ENCODE measurements at places on chromosomes 4 and X. TPM values are rescaled to one million over a fixed set of nuclear protein-coding genes. Genes with fewer than 3 reads are reported as not detected.

- no peaks in the 10 kb centered on the region for H3K36me3 ChIP-seq
- no peak overlapping the region for H3K4me3 ChIP-seq
- H3K4me1 ChIP-seq = no peaks in the 10 kb centered on the region
- DNase-seq = no peak
- no peaks in the 10 kb centered on the region for H3K27me3 ChIP-seq
Observed at GRCh38 chrX:129111081-129111798, 412.1 kb downstream of the SMARCA1 start.

DNA sequence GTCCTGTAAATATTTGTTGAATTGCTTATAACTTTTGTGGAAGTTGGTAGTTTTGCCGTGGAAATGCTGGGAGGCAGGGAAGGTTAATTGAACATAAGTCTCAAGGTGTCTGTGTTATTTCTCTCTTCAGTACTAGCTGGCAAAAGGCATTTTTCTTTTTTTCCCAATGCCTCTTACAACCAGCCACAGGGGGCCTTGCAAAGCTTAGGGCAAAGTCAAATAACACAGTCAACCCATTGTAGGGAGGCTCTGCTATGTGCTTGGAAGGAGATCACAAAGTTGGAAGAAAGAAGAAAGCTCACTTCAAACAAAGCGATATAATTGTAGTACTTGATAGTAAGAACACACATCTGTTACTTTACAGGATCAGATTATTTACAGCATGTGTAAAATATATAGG, 802.6 kb downstream of the PDHA2 start:
- peak; percentile 41 for DNase-seq
- H3K27me3 ChIP-seq = no peaks in the 10 kb centered on the region
- H3K36me3 ChIP-seq = no peaks in the 10 kb centered on the region

GRCh38 chrX:131225078-131225477, 64.0 kb downstream of the IGSF1 start:
- H3K4me1 ChIP-seq = no peaks in the 10 kb centered on the region
- H3K36me3 ChIP-seq = no peaks in the 10 kb centered on the region
- no peak overlapping the region for H3K4me3 ChIP-seq
- no peak overlapping the region for H3K27ac ChIP-seq
- H3K27me3 ChIP-seq = peaks cover 39% of the 10 kb centered on the region

- no peaks in the 10 kb centered on the region for H3K27me3 ChIP-seq
- H3K4me3 ChIP-seq = no peak overlapping the region
- H3K36me3 ChIP-seq = no peaks in the 10 kb centered on the region
- H3K27ac ChIP-seq = no peak overlapping the region
Observed at GRCh38 chr4:125663896-125664767, 349.4 kb downstream of the FAT4 start.

GRCh38 chrX:90883479-90883878, 551.2 kb upstream of the PABPC5 start:
- no peaks in the 10 kb centered on the region for H3K27me3 ChIP-seq
- H3K27ac ChIP-seq = no peak overlapping the region
- H3K4me3 ChIP-seq = no peak overlapping the region
- H3K36me3 ChIP-seq = no peaks in the 10 kb centered on the region
- no peaks in the 10 kb centered on the region for H3K4me1 ChIP-seq

GRCh38 chr4:7663075-7663541, 228.4 kb upstream of the PSAPL1 start:
- H3K27ac ChIP-seq = no peak overlapping the region
- no peaks in the 10 kb centered on the region for H3K27me3 ChIP-seq
- H3K36me3 ChIP-seq = no peaks in the 10 kb centered on the region
- no peak for DNase-seq
- H3K4me1 ChIP-seq = no peaks in the 10 kb centered on the region

GRCh38 chrX:115138040-115138439, 51.2 kb upstream of the RBMXL3 start:
- no peak for DNase-seq
- no peaks in the 10 kb centered on the region for H3K27me3 ChIP-seq
- no peak overlapping the region for H3K4me3 ChIP-seq
- H3K27ac ChIP-seq = no peak overlapping the region
- H3K36me3 ChIP-seq = peaks cover 4% of the 10 kb centered on the region

GRCh38 chrX:10397349-10397748, 223.0 kb downstream of the MID1 start:
- DNase-seq = no peak
- H3K27ac ChIP-seq = no peak overlapping the region
- H3K36me3 ChIP-seq = no peaks in the 10 kb centered on the region
- H3K4me1 ChIP-seq = no peaks in the 10 kb centered on the region
- H3K27me3 ChIP-seq = peaks cover 5% of the 10 kb centered on the region

DNA sequence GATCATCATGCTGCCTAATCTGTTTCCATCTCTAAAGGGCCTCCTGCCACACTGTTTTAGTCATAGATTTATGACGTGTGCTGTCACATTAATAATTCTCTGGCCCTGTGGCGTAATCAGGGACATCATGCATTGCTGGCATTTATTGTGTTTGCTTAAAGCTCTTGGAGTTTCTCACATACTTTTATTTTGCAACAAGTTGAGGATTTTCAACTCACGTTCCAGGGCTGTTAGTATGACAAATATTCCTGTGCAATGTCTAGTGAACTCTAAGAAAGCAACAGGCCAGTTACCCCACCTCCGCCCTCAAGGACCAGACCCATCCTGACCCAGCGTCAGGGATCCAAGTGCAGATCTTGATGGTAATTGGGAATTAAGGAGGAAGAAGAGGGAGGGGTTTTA, 7.8 kb upstream of the PIGA start:
- peaks cover 42% of the 10 kb centered on the region for H3K27me3 ChIP-seq
- H3K4me3 ChIP-seq = no peak overlapping the region
- H3K36me3 ChIP-seq = no peaks in the 10 kb centered on the region
- no peaks in the 10 kb centered on the region for H3K4me1 ChIP-seq

DNA sequence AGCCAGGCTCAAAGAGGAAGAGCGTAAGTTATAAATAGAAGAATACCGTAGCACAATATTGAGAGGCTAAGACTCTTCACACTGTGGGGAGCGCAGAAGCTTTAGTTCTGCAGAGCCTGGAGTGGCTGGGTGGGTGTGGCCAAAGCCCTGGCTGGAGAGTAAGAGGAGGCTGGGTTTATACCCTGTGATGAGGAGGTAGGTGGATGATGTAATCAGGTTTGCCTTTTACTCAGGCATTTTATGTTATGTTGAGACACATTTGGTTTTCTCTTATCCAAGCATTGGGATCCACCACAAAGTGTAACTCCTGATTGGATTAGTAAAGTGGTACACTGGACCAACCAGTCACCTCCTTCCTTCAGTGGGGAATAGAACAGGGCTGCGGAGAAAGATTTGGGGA, 13.9 kb downstream of the CDS1 start:
- H3K4me1 ChIP-seq = no peaks in the 10 kb centered on the region
- no peak overlapping the region for H3K27ac ChIP-seq
- no peaks in the 10 kb centered on the region for H3K27me3 ChIP-seq
- no peak for DNase-seq
- no peak overlapping the region for H3K4me3 ChIP-seq

The ARAP2 gene
- total RNA-seq = 32.7 TPM

The AFM gene
- total RNA-seq = 0.09 TPM

DNA sequence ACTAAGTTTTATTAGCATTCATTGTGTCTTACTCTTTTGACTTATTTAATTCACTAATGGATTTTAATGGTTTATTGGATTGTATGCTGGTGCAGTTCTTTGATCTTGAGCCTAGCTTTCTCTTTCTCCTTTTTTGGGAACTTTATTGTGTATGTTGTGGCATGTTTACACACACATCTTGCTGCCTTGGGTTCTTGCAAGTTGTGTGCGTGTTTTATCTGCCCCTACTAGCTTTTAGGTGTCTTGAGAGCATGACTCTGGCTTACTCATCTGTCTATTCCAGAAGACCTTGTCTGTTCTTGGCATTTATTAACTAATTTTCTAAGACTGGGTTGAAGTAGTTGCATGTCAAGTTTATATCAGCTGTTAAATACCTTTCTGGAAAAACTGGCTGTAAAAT, 2.7 kb downstream of the TMEM165 start:
- H3K4me1 ChIP-seq = peaks cover 13% of the 10 kb centered on the region
- no peak for DNase-seq
- no peaks in the 10 kb centered on the region for H3K36me3 ChIP-seq
- no peaks in the 10 kb centered on the region for H3K27me3 ChIP-seq

DNA sequence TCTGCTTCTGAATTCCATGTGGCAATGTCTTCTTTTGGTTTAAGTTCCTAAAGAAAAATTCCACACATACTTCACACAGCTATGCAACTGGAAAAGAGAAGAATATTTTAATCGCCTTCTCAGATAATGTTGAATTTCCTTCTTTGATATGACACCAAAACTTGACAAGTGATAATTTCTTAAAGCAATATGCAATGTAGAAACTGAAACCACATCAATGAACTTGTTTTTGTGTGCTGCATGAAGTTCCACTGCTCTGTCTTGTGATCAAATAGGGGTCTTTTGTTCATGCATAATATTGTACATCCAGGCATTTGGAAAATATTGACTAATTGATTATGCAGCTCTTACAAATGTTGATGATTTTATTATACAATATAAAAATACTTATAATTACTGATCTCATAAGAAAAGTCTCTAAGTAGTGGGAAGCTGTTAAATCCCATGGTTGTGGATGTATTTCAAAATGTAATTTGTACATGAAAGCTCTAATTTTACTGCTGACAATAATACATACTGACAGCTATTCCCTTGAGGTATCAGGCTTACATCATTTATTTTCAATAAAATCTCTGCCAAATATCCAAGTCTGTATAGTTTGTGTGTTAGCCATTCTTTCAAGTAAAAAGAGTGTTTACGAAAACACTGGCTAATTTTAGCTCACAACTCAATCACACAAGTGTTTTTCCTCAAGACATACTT, 56.5 kb downstream of the AGA start:
- no peak overlapping the region for H3K27ac ChIP-seq
- no peaks in the 10 kb centered on the region for H3K4me1 ChIP-seq
- no peak overlapping the region for H3K4me3 ChIP-seq

Data from lung (tissue), 17 donors.